Muscle of back (tissue), 13 donors: ENCODE measurements at places on chromosomes 2 and 18.
A peak's percentile ranks its signal among the peaks of the same experiment; 100 is the strongest.

- DNase-seq: no peak
Observed at GRCh38 chr2:113064898-113065297, 2.9 kb upstream of the IL1F10 start.

GRCh38 chr2:128611421-128612320 is 293.0 kb upstream of the HS6ST1 start:
- DNase-seq: no peak

DNA sequence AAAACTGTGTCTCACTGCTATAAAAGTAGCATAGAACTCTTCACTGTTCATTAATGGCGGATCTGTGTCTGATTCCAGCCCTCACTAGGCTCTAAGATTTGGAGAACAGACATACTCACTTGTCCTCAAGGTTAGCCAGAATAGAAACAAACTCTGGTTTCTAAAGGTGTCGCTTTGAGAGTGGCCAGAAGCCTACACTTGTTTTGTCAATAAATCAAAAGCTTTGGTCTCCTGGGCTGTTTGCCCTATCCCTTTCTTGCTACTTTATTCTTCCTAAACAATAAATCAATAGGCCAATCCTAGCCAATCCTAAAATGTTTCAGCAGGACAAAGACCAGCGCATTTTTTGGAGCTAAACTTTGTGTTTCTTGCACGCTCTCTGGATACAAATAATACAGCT is 1064.6 kb upstream of the CHAC2 start:
- DNase-seq: no peak

GRCh38 chr2:55159037-55159651 is 72.9 kb downstream of the CLHC1 start:
- peak; percentile 62 for DNase-seq

DNA sequence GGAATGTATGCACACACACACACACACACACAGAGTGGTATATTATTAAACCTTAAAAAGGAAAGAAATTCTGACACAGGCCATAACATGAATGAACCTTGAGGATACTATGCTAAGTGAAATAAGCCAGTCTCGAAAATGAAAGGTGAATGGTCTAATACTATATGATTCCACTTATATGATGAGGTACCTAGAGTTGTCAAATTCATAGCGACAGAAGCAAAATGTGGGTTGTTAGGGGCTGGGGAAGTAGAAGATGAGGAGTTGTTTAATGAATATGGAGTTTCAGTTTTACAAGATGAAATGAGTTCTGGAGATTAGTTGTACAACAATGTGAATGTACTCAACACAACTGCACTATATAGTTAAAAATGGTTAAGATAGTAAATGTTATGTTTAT is 118.1 kb downstream of the ABCA12 start:
- DNase-seq: no peak

- no peak for DNase-seq
Observed at GRCh38 chr2:193382583-193382982, 1187.8 kb upstream of the TMEFF2 start.

- no peak for DNase-seq
Observed at GRCh38 chr2:15158532-15158931, 402.6 kb downstream of the NBAS start.

GRCh38 chr2:187051350-187051749 is 202.4 kb upstream of the ZSWIM2 start:
- DNase-seq: no peak

DNA sequence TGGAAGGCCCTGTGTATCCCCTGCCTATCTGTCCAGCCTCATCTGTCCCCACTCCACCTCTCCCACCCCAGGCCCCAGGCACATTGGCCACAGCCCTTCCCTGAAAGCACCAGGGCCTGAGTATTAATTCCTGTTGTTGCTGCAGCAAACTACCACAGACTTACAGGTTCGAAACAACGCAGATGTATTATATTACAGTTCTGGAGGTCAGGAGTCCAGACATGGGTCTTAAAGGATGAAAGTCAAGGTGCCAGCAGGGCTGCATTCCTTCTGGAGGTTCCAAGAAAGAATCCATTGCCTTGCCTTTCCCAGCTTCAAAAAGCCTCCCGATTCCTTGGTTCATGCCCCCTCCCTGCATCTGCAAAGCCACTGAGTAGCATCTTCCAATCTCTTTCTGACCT is 78.7 kb upstream of the LAPTM4A start:
- DNase-seq: no peak

GRCh38 chr2:78654941-78655340 is 370.6 kb upstream of the REG3G start:
- DNase-seq: no peak
